Heart left ventricle (tissue), 16 donors: ENCODE measurements at places on chromosomes 4 and X. TPM values are rescaled to one million over a fixed set of nuclear protein-coding genes. Genes with fewer than 3 reads are reported as not detected.

DNA sequence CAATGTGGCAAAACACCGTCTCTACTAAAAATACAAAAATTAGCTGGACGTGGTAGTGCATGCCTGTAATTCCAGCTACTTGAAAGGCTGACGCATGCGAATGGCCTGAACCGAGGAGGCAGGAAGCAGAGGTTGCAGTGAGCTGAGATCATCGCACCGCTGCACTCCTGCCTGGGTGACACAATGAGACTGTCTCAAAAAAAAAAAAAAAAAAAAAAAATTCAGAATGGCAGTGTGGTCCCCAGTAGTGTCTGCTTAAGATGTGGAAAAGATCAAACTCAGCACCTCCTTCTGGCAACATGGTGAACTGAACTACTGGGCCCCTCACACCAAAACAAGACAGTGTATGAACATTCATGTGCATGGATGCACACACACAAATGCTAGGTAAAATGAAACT is 32.2 kb downstream of the SMS start:
- no peak overlapping the region for H3K27ac ChIP-seq
- no peaks in the 10 kb centered on the region for H3K4me1 ChIP-seq
- DNase-seq, result no peak
- no peaks in the 10 kb centered on the region for H3K36me3 ChIP-seq

- H3K4me1 ChIP-seq, result no peaks in the 10 kb centered on the region
- H3K27me3 ChIP-seq, result no peaks in the 10 kb centered on the region
- DNase-seq, result no peak
These were observed 296.7 kb downstream of the TRAM1L1 start for GRCh38 chr4:116788723-116789122.

- H3K36me3 ChIP-seq, result no peaks in the 10 kb centered on the region
- no peaks in the 10 kb centered on the region for H3K27me3 ChIP-seq
- no peak for DNase-seq
- H3K4me3 ChIP-seq, result no peak overlapping the region
- no peaks in the 10 kb centered on the region for H3K4me1 ChIP-seq
These were observed 106.6 kb upstream of the ATP6AP2 start for GRCh38 chrX:40474205-40474626.

GRCh38 chr4:38788317-38788716 is 5.5 kb upstream of the TLR10 start:
- no peaks in the 10 kb centered on the region for H3K4me1 ChIP-seq
- no peaks in the 10 kb centered on the region for H3K27me3 ChIP-seq
- no peak for DNase-seq
- H3K36me3 ChIP-seq, result no peaks in the 10 kb centered on the region

- H3K4me1 ChIP-seq, result no peaks in the 10 kb centered on the region
- no peak overlapping the region for H3K4me3 ChIP-seq
- H3K27me3 ChIP-seq, result no peaks in the 10 kb centered on the region
- no peak overlapping the region for H3K27ac ChIP-seq
These were observed 112.4 kb upstream of the EDA2R start for GRCh38 chrX:66751136-66751782.

- H3K27me3 ChIP-seq, result no peaks in the 10 kb centered on the region
- H3K36me3 ChIP-seq, result no peaks in the 10 kb centered on the region
- no peak overlapping the region for H3K4me3 ChIP-seq
These were observed 1628.2 kb upstream of the IGFBP7 start for GRCh38 chr4:58738375-58738774.

DNA sequence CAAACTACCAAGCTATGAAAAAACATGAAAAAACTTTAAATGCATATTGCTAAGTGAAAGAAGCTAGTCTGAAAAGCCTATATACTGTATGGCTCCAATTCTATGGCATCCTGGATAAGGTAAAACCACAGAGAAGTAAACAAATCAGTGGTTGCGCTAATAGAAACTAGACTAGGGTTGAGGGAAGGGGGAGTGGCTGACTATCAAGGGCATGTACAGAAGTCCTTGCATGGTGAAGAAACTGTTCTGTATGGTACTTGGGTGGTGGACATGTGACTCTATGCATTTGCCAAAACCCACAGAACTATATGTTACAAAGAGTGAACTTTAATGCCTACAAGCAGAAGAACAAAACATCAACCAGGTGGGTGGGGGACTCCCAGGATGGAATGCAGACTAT is 96.8 kb downstream of the MTMR1 start:
- H3K36me3 ChIP-seq, result peaks cover 4% of the 10 kb centered on the region
- no peak overlapping the region for H3K27ac ChIP-seq
- DNase-seq, result no peak
- no peaks in the 10 kb centered on the region for H3K4me1 ChIP-seq
- no peak overlapping the region for H3K4me3 ChIP-seq

Gene BMP15
- total RNA-seq, result not detected

Gene NPY5R
- 0.16 TPM for total RNA-seq

DNA sequence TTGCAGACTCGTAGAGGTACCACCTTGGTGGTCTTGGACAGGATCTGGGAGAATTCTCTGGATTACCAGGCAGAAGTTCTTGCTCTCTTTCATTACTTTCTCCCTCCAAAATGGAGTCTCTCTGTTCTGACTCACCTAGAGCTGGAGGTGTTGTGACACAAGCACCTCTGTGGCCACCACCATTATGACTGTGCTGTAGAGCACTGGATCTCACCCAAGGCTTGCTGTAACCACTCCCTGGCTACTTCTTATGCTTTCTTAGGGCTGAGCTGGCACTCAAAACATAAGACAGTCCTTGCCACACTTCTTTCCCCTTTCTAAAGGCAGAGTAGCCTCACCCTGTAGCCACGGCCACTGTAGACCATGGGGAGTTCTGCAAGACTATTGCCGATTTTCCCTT is 296.6 kb upstream of the DIPK2B start:
- no peak for DNase-seq
- no peak overlapping the region for H3K4me3 ChIP-seq
- no peaks in the 10 kb centered on the region for H3K4me1 ChIP-seq
- H3K36me3 ChIP-seq, result no peaks in the 10 kb centered on the region
- no peak overlapping the region for H3K27ac ChIP-seq

DNA sequence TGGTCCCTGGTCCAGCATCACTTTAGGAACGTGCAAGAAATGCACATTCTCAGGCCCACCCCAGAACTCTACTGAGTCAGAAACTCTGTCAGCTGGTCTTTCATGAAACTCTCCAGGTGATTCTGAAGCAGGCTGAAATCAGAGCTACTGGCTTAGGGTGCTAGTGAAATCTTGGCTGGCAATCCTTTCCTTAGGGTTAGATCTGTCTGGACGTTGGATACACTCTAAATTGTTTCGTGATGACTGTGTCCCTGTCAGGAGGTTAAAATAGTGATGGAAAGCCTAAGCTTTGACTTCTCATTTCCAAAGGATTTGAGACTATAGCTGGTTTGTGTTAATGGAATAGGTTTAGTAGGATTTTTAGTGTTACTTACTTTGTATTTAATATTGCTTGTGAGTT is 99.1 kb downstream of the ARHGAP10 start:
- no peaks in the 10 kb centered on the region for H3K27me3 ChIP-seq
- no peak for DNase-seq
- H3K4me1 ChIP-seq, result peaks cover 71% of the 10 kb centered on the region
- H3K36me3 ChIP-seq, result no peaks in the 10 kb centered on the region
- H3K4me3 ChIP-seq, result no peak overlapping the region

Gene RPA4
- total RNA-seq, result 0.17 TPM

DNA sequence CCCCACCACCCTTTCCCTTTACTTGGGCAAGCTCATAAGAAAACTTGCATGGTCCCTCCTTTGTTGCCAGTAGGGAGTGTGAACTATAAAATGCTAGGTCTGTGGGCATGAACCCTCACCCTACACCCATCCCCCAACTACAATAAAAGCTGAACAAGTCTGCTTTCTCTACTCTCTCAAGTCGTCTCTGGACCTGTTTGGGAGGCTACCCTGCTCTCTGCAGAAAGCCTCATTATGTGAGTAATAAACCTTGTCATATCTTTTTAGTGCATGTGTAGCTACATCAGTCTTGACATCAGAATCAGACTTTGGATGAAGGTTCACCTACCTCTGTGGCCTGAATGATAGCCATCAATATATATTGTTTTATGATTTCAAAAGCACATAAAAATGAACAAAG is 155.4 kb upstream of the FAM241A start:
- no peak for DNase-seq
- H3K27ac ChIP-seq, result no peak overlapping the region
- H3K36me3 ChIP-seq, result no peaks in the 10 kb centered on the region
- H3K27me3 ChIP-seq, result no peaks in the 10 kb centered on the region
- no peak overlapping the region for H3K4me3 ChIP-seq
- no peaks in the 10 kb centered on the region for H3K4me1 ChIP-seq

DNA sequence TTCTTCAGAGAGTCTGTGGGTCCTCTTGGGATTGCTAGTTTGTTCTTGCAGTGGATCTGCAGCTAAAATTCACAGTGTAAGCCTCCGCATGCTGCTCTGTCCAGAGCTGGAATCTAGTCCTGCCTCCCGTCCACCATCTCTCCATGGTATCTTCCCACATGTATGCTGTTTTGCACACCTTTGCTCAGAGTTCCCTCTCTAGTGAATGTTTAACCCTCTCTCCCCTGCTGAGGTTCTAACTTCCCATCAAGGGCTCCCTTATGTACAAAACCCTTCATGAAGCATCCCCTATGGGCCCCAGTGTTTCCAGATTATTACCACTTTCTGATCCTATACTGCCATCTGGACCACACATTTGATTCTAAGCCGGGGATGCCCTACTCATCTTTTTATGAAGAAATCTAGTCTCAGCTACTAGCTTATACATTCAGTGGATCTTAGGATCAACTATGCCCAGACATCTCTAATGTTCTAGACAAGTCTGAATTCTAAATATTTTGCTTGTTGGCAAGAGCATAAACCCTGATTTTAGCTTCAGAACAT is 157.3 kb downstream of the CPEB2 start:
- H3K36me3 ChIP-seq, result no peaks in the 10 kb centered on the region
- no peaks in the 10 kb centered on the region for H3K27me3 ChIP-seq
- H3K27ac ChIP-seq, result no peak overlapping the region
- H3K4me3 ChIP-seq, result no peak overlapping the region

Gene ARHGAP10
- total RNA-seq, result 62.7 TPM
